ENCODE measurements at places on chromosomes 3 and 15.

GRCh38 chr15:38130740-38131498 lies 121.7 kb upstream of the SPRED1 start:
- no peak for DNase-seq

DNA sequence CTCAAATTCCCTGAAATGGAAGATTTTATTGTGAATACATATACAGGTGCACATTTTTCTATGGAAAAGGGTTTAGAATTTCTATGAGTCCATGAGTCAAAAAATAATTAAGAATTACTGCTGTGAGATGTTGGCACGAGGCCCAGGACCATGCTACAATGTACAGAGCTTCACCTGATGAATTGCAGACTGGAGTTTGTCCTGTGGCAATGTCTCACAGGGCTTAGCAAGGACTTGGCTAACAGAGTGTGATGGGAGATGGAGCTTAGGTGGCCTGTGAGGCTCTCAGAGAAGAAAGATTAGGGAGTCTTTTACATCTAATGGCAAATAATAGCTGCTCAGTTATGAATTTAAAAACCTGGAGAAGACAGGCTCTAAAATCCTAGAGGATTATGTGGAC lies 219.5 kb upstream of the CBLB start:
- DNase-seq, result no peak

DNA sequence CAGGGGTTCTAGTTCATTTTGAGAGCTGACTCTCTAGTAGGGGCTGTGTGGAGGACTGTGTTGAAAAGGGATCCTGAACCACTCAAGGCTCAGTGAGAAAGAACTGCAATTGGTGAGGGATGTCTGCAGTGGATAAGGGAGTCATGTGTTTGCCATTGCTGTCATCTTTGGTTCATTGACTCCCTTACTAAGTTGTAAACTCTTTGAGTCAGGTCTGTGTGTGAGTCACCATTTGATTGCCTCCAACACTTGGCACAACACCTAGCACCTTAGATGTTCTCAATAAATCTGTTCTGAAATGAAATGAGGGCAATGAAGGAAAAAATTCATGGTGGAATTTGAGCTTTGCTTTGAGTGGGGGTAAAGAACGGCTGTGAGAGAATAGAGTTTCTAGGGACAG lies 51.7 kb downstream of the PLS1 start:
- DNase-seq, result no peak

DNA sequence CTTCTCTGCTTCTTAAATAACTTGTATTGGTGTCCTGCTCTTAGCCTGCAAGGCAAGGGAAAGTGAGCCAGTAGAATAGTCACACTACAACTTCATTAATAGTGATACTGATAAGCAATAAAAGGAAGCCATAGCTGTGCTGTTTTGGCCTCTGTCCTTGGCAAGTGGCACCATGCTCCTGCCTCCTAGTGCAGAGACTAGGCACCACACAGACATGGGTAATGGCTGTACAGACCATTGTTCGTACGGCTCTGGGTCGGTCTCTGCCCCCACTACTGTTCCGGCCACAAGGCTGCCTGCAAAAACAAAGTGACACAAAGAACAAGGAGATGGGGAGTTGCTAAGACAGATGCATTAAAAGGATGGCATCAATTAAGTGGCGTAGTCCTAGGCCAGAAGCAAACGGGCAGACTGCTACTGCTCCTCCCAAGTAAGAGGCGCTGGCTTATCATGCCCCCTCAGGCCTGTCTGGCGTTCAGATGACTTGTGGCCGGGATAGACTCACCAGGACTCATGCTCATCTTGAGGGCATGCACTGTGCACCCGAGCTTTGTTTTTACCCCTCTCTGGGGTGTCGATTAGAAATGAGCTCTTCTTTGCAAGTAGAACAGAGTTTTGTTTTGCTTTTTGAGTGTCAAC lies 75.6 kb downstream of the TRAK1 start:
- DNase-seq, result no peak

DNA sequence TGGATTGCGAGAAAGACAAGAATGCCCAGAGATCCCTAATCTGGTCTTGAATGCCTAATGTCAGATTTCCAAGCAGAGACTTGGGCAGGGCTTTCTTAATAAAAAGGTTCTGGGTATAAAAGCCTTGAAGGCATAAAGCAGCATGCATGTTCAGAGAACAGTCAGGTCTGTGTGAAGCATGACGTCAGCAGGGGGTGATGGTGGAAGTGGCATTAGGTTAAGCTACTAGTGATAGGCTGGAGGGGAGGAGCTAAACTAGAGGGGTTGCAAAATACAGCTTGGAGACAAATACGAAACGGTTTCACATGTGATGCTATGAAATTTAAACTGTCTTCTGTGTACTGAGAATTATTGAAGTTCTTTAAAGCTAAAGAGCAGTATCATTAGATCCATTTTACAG lies 125.6 kb downstream of the VPS8 start:
- DNase-seq, result no peak

- DNase-seq, result no peak
Observed at GRCh38 chr15:80456517-80457492, 52.6 kb downstream of the ARNT2 start.

All from activated naive CD4-positive, alpha-beta T cell treated with Interleukin-2 at 50 U/mL for 16 hours (primary cell).